ENCODE measurements at places on chromosomes 7 and 10.

GRCh38 chr7:106248600-106248999 is 36.2 kb downstream of the NAMPT start:
- DNase-seq = no peak

- DNase-seq = no peak
Measured at GRCh38 chr10:46293228-46293627, 6.4 kb downstream of the ANTXRL start.

GRCh38 chr10:62390497-62391176 is 16.5 kb downstream of the ZNF365 start:
- DNase-seq = peak; percentile 37

GRCh38 chr10:68602434-68602833 is 42.3 kb downstream of the TET1 start:
- no peak for DNase-seq

GRCh38 chr10:118311505-118311904 is 30.6 kb downstream of the FAM204A start:
- DNase-seq = no peak

- peak; percentile 76 for DNase-seq
Measured at GRCh38 chr7:43199371-43200160, 87.1 kb downstream of the HECW1 start.

- DNase-seq = no peak
Measured at GRCh38 chr10:104582602-104582951, 58.5 kb upstream of the SORCS3 start.

DNA sequence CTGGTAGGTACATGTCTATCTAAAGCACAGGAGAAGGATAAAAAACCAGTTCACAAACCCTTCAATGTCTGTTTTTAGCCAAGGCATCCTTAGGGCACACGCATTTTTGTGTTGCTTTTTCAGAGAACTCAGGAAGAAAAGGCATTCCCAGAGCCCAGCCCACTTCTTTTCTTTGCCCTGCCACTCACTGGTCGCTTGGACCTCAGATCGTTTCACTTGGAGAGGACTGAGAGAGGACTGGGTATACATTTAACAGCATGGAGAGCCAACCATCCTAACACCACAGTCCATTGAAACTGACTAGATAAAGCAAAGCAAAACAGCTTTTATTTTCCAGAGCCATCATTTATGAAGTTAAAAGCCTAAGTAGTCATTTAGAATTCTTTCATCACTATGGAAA is 194.2 kb downstream of the CAMK1D start:
- no peak for DNase-seq

GRCh38 chr7:140745266-140746058 is 49.0 kb downstream of the NDUFB2 start:
- no peak for DNase-seq

DNA sequence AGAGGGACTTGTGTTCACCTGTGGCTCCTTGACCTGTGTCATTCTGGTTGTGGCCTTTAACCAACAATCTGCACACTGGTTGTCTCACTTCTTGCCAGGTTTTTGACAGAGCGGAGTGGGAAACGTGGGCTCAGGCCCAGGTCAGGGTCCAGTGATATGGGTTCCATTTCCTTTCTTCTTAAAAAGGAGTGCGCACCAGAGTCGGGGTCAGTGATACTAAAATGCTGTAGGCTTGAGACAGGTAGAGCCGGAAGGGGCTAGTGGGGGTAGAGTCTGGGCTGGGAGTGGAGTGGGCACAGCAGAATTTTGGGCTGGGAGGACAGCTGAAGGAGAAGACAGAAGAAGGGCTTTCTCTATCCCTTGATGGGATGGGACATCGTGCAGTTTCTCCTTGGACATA is 61.2 kb downstream of the SH2D4B start:
- DNase-seq = no peak

DNA sequence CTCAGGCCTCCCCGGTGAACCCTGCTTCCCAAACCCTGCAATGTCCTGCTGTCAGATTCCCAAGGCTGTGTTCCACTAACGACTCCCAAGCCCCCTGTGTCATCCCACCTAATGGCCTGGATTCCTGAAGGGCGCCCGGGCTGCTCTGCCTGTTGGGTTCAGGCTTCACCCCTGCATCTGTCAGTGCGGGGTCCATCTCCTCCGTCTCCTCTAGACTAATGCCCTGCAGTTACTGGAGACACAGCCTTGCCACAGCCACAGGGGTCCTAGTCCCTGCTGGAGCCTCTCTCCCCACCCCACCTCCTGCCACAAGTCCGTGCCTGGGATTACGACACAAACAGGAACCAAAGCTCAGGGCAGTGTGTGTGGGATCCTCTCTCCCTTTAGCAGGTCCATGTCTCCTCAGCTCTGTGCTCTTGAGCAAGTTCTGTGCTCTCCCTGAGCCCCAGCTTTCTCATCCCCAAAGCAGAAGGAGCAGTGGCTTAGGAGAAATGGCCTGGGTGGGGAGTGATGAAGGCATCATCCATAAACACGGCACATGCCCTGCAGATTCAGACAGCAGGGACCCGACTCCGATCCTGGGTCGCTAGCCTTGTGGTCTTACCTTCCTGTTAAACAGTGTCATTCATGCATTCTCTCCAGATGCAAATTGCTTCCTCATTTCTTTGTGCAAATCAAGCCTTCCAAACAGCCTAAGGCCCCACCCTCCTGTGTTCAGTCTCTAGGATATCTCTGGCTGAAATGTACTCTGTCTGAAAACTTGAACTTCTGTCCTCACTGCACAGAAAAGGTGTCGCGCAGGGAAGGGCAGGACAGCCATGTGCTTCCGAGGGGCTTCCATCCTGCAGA is 8.2 kb upstream of the RBP3 start:
- no peak for DNase-seq

DNA sequence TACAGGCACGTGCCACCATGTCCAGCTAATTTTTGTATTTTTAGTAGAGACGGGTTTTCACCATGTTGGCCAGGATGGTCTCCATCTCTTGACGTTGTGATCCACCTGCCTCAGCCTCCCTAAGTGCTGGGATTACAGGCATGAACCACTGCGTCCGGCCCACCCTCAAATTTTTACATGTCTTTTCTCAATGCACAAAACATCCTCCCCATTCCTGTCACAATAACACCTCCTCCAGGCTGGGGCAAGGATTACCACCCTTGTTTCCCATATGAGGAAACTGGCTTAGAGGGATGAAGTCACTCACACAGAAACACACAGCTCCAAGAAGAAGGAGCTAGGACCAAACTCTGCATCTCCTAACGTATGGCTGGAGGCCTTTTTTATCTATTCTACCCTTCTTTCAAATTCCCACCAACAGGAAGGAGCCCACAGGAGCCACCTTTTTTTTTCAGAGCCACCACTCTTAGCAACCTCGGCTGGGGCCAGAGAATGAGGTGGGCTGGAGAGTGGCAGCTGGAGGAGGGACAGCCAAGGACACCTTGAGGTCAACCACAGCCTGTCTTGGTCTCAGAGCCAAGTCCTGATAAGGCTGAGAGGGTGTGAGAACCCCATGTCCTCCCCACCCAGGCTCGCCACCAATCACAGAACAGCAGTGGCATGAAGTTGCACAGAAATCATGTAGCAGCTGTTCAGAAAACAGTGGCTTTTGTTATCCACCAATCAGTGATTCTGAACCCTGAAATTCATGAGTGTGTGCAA is 113.1 kb upstream of the PDLIM1 start:
- DNase-seq = no peak

GRCh38 chr10:60937022-60937421 is 7.0 kb downstream of the RHOBTB1 start:
- no peak for DNase-seq

- peak; percentile 63 for DNase-seq
Measured at GRCh38 chr7:29989257-29989995, at the start of gene SCRN1. Gene SCRN1, minus strand, starts transcription at chr7:29989801. Its CDS starts 20,734 bp downstream, at chr7:29969067.

DNA sequence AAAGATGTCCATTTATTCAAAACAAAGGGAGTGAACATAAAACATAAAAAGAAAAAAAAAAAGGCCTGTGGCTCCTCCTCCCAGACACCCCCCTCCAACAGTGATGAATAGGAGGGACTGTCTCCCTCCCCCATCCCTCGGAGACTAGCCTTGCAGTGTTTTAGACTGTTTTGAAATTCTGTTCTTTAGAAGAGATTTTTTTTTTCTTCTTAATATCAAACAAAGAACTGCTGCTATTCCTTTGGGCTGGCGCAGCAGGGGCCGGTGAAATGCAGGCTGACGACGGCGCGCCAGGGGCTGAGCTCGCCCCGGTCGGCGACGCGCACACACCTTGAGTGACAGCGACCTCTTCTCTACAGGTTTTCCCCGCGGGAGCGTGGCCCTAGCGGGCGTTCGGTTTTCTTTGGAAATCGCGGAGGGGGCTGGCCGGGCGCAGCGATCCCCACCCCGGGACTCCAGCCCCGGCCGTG is at the start of gene LANCL2:
TSS of gene LANCL2 (plus strand) at position 133 of the 470 bp plus-strand sequence. CDS start 689 bp downstream, outside the sequence.
- DNase-seq = peak; percentile 30

DNA sequence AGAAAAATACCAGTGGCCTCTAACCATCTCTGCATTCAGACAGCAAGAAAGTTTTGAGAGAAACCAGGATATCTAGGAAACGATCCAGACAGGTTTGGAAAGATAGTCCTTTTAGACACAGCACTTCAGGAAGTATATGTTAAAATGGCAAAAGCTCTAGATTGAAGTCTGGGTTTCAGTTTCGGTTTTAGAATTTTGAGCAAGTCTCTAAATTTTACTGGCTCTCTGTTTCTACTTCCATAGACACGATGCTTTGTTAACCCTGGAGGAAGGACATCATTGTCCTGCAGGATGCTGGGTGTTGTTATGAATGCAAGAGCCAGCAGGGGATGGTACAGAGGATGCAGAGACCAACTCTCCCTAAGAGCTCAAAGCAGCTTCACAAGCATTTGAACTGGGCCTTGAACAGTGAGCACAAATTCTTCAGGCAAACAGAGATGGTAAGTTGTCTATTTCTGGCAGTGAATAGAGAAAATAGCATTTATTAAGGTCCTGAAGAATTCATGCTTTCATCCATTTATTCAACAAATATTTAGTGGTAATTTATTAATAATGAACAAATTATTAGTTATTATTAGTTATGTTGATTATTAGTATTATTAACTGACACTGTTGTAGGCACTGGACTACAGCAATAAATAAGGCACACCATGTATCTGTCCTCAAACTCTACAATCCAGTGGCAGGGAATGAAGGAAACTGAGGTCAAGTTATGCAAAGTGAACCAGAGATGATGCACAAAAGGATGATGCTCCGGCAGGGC is 152.7 kb upstream of the NRP1 start:
- DNase-seq = peak; percentile 11

- no peak for DNase-seq
Measured at GRCh38 chr7:552868-553635, 33.4 kb upstream of the PDGFA start.

GRCh38 chr10:42988517-42989395 is 88.1 kb upstream of the RET start:
- DNase-seq = no peak

- DNase-seq = no peak
Measured at GRCh38 chr7:51301806-51302205, 14.8 kb downstream of the COBL start.

GRCh38 chr7:7352845-7353244 is 170.5 kb downstream of the C1GALT1 start:
- DNase-seq = no peak

DNA sequence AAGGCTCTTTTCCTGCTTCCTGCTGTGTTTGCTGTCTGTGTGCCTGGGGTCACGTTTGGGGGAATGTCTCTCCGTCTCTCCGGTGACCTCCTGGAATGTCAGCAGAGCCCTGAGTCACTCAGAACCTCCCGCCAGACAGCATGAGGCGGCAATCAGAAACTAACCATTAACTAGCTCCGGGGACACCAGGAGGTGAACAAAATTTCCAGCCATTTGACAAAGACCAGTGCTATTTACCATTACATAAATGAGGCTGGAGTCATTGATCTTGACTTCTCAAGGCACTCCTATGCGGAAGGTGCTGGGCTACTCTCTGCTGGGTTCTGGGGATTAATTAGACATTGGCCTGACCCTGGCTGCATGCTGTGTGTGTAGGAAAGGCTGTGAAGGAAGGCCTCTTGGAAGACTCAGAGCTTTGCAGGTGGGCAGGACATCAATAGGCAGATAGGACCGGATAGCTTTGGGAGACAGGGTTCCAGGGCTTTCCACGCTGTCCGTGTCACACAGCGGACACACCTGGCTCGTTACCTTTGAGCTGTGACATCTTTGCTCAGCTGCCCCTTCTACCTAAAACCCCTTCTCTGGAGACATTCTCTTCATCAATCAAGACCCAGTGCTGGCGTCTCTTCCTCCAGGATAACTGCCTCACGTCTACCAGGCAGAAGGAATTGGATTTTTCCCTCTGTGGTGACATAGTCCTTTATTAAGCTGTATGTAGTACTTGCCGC is 77.0 kb downstream of the PFKFB3 start:
- peak; percentile 82 for DNase-seq

DNA sequence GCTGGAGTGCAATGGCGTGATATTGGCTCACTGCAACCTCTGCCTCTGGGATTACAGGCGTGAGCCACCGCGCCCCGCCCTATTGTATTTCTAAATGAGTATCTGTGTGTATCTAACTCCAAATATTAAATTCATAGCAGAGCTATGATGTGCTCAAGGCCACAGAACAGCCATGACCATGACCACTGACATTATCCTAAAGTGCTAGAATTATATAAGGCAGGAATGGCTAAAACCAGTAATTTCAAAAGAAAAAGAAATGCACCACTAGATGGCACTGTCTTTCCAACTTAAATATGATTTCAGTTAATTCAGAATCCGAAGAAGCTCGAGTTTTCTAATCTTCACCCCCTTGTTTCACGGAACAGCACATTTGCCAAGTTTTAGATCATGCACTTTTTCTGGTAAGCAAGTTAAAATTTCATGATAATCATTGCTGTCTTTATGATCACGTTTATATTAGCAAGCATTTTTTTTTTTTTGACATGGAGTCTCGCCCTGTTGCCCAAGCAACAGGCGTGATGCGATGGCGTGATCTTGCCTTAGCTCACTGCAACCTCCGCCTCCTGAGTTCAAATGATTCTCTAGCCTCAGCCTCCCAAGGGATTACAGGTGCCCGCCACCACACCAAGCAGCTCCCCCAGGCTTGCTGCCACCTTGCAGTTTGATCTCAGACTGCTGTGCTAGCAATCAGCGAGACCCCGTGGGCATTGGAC is 65.3 kb downstream of the OR13A1 start:
- peak; percentile 45 for DNase-seq

GRCh38 chr7:101258243-101258731 is 13.4 kb upstream of the FIS1 start:
- peak; percentile 62 for DNase-seq

DNA sequence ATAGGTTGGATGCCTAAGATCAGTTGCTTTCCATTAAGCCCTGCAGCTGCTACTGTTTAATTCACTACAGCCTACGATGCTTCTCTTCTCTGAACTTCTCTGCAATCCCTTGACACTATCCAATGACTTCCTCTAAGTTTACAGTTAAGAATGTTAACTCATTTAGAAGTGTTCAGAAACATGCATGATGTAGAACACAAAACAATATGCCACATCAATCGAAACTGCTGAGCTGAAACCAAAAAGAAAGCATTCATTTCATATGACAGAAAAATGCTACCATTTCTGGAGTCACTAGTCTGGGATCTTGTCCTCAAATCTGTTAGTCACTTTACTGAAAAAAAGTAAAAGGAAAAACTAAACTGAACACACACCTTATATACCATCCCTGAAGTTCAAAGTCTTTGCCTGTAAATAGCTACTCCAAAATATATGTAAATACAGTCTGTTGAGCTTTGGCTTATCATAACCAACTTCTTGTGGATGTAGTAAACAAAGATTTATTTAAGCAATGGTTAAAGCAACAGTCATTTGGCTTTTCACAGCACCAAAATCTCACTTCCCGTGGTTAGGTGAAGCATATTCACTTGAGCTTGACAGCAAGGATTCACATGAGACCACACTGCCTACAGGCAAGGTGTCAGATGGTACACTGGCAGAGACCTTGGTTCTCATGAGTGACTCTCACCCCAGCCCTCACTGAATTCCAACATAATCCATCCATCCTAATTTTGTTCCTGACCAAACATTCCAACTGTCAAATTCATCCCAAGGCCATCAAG is 187.0 kb downstream of the PPP1R17 start:
- no peak for DNase-seq
